ENCODE measurements at places on chromosomes 12 and 14. TPM values are rescaled to one million over a fixed set of nuclear protein-coding genes. Genes with fewer than 3 reads are reported as not detected.

Gene GPX2
- not detected for total RNA-seq

Gene AVPR1A
- total RNA-seq: not detected

Gene TSPAN19
- 0.10 TPM for total RNA-seq

Gene SLC48A1
- 123 TPM for total RNA-seq

Gene KRT6C
- total RNA-seq: not detected

Gene CHFR
- 20.7 TPM for total RNA-seq

Gene CAPS2
- total RNA-seq: 15.7 TPM

Gene SOAT2
- total RNA-seq: not detected

Gene CACNA1C
- 0.37 TPM for total RNA-seq

Gene GPD1
- total RNA-seq: not detected

Gene RERG
- total RNA-seq: not detected

Gene KRT82
- not detected for total RNA-seq

Gene PAN2
- 71.1 TPM for total RNA-seq

Gene NRIP2
- total RNA-seq: not detected

Gene FIGNL2
- 0.06 TPM for total RNA-seq

Gene GDF3
- total RNA-seq: not detected

Gene SART3
- total RNA-seq: 70.4 TPM

Gene TMEM30B
- not detected for total RNA-seq

Gene SP7
- total RNA-seq: not detected

Gene TPI1
- total RNA-seq: 1,221 TPM

Gene OVCH1
- 0.02 TPM for total RNA-seq

Gene GPR132
- total RNA-seq: not detected

Gene CLEC2A
- not detected for total RNA-seq

Gene GSC
- 4.7 TPM for total RNA-seq

Gene BICDL1
- 3.2 TPM for total RNA-seq

Gene ZNF605
- total RNA-seq: 17.3 TPM

Gene KRT72
- total RNA-seq: not detected

Gene INSM2
- not detected for total RNA-seq

Gene PDE6H
- not detected for total RNA-seq

All from NCI-H460 (cell line).